ENCODE measurements at places on chromosomes 5 and 9.

GRCh38 chr5:180059326-180059725 is 12.2 kb downstream of the RNF130 start:
- no peak for DNase-seq

DNA sequence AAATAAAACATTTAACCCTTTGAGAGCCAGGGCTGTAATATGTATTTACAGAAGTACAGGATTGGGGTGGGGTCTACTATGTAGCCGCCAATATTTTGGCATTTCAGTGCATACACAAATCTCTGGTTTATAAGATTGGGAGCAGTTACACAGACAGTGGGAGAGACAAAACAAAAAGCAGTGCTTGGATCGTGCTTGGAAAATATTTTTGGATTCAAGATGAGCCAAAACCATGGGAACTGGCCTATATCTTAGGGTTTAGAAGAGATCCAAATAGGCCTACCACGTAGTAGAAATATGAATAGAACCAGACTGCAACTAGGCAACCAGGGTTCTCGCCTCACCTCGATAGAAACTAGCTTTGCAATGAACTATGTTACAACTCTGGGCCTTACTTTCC is 169.6 kb downstream of the SLC12A2 start:
- DNase-seq, result no peak

DNA sequence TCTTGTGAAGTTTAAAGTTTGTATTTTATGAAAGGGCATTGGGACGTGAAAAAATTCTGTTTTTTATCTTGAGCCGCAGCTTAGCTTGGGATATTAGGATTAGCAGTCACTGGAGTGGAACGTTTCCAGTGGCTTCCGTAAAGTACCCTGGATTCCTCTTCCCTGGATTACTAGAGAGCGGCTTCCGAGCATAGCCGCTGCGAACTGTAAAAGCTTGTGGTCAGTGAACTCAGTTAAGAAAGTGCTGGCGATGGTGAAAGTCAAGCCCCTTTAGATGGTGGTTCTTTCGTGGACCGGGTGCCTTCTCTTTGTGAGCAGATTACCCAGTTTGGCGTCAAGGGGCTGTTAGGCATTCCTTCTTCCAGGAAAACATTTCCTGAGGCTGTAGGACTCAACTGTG is 168.1 kb downstream of the KDM4C start:
- no peak for DNase-seq

GRCh38 chr9:71796100-71796767 is 27.9 kb upstream of the CEMIP2 start:
- DNase-seq, result no peak

DNA sequence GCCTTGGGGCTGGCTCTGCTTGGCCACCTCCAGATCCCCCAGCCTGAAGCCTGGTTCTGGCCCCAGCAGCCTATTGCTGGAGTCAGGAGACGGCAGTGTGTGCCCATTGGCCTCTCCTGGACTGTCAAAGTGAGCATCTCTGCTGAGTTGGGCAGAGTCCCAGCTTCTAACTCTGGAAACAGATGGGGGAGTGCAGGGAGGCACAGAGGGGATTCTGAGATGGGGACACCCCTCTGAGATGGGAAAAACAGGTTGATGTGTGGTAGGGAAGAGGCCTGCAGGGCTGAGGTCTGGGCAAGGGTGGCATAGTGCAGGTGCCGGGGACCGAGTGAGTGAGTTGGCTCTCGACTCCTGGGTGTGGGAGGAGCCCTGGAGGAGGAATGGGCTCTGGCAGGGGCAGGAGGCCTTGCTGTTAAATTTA is 27.5 kb downstream of the PHF2 start:
- no peak for DNase-seq

DNA sequence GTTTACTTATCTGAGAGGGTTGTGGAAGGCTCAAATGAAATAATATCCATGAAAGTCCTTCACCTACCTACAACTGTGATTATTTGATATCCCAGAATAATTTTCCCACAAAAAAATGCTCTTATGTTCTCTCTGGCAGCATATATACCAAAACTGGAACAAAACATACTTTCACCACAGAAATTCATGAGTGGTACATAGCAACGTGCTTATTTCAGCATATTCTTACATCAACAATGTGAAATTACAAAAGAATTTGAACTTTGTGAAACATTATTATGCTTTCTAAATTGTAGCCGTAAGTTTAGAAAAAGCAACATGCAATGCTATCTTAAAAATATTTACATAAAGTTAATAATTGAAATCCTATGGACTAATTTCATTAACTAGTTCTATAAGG is 137.1 kb downstream of the GABRB2 start:
- DNase-seq, result no peak

DNA sequence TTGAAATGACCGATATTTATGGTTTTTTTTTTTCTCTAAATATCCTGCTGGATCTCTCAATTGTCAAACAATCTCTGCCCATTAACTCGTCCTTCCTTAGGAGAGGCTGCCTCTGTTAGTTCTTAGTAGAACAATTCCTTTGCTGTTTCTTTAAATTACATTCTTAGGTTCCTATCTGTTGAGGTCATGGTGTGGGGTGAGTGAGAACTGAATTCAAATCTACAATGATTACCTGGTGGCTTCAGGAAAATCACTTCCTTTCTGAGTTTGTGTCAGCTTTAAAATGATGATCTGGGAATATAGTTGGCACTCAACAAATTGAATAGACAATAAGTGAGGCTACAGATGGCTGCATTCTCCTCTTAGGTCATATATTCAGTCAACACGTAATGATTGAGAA is 82.1 kb upstream of the TNFSF8 start:
- no peak for DNase-seq

DNA sequence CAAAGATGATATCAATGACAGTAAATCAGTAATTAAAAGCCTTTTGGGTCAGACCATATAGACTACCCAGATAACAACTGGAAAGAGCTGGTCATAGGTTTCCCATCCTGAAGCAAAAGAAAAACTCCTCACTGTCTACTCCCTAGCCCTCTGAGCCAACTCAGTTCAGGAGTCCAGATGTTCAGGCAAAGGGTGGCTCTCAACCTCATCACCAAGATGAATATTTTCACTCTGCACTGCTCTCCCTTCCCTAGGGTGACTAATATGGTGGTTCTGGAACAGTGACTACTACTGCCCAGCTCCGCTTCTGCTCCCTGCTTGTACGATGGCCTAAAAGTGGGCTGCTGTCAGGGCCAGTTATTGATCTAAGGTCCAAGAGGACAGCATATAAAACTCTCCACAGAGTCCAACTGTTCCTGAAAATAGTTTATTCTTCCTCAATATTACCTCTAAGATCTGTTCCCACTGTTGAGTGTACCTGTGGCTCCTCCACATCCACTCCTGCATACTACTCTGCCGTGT is 263.4 kb upstream of the SLC30A5 start:
- no peak for DNase-seq

- no peak for DNase-seq
Observed at GRCh38 chr5:161001604-161002003, 149.6 kb upstream of the ATP10B start.

- DNase-seq, result no peak
Observed at GRCh38 chr9:75607521-75607920, 283.0 kb upstream of the PCSK5 start.

- no peak for DNase-seq
Observed at GRCh38 chr5:97943036-97943435, 760.0 kb upstream of the RIOK2 start.

DNA sequence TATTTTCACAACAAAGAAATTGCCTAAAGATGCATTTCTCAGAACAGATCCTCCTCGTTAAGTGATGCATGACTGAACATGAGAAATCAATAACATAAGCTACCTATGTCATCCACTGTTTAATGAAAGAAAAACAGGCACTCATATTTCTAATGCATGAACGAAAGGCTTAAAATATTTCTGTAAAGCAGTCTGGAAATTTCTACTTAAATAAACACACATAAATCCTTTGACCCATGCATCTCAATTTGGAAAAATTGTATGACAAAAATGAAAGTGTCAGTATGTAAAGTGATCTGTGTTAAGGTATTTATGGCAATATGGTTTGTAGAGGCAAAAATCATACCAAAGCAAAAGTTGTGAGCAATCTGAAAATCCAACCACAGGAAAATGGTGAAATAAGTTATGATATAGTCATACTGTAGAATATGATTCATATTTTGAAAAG is 399.2 kb upstream of the GRAMD2B start:
- DNase-seq, result no peak

DNA sequence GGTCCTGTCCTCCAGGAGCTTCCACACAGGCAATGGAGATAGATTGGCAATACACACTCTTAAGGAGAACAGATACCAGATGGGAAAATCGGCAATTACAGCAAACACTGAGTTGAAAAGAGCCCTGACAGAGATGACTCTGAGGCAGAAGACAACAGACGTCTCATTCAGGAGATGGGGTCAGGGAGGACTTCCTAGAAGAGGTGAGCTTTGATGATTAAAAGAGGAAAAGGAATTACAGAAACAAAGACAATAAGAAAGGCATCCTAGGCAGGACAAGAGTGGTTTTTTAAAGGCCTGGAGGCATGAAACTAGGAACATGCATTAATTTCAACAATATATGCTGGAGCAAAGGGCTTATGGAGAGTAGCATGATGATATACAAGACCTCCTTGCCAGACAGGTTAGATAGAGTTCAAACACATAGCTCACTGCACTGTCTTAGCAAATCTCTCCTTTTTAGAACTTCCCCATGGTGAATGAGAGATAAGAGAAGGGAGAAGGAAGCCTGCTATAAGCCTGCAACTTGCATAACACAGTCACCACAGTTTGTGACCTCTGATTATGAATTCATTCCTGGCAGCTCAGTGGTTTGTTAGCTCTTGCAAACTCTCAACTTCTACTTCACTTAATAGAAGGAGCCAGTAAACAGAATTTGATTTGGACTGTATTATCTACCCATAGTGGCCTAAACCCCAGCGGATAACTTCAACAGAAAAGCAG is 48.5 kb downstream of the SIL1 start:
- no peak for DNase-seq

GRCh38 chr5:8784692-8785091 is 761.2 kb downstream of the SEMA5A start:
- DNase-seq, result no peak

DNA sequence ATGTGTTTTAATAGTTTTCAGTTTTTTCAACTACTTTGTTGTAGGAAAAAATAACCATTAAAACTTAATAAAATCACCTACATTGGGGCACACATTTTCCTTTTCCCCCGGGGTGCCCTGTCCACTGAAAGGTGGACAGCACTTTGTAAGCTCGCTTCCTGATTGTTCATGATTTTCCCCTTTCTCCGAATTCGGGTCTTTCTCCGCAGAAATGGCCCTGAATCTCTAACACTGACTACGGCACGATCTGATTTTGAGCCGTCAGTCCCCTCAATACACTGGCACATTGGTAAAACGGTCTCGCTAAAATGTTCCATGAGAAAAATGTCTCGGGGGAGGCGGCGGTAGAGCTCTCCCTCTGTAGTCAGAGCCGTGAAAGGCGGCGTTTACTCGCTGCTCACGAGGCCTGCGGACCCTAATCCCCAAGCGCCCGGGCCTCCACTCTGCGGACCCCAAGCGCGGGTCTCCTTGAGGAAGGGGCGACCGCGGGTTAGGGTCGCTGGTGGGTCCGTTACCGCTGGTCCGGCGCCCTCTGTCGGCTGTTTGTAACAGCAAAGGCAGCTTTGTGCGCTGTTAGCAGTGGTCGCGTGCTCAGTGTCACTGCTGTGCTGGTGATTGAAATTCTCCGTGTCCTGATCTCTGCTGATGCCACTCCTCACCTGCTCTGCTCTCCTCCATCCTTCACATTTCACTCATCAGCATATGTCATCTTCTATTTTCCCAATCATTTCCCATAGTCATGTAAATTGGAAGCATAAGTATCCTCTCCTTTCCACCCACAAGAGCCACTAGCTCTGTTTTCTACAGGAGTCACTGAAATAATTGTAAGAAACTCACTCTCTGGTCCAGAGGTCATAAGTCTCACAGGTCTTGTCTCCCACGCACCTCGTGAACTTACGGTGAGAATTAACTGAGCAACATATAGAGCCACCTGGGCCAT is 10.8 kb upstream of the IFNA2 start:
- no peak for DNase-seq

DNA sequence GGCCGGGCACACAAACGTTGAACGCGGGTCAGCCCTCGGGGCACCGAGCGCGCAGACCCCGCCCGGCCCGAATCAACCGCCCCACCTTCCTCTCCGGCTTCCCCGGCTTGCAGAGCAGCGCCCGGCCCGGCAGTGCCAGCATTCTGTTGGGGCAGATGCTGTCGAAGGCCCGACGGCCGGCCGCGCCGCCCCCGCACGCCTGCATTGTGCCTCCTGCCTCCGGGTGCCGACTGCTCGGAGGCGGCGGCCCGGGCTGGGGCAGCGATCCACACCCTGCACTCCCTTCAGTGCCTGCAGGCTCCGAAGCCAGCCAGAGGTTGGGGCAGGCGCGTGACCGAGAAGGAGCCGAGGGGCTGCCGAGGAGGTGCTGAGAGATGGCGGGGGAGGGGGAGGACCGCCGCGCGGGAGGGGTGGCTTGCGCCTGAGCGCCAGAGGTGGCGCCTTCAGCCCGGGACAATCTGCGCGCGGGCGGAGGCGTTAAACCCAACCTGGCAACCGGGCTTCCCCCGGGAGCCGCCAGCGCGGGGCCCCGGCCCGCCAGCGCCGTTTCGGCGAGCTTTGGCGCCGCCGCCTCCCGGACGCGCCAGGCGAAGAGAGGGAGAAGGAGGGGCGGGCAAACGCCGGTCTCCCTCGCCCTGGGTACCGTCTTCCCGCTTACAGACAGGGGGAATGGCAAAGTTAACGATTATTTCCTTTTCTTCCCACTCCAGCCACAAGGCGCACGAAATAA is at the start of gene MCIDAS:
TSS of gene MCIDAS (minus strand) at position 382 of the 730 bp plus-strand sequence. CDS start at position 205, 177 bp downstream.
- no peak for DNase-seq

- no peak for DNase-seq
Observed at GRCh38 chr9:127090341-127090985, 32.0 kb downstream of the ANGPTL2 start.

DNA sequence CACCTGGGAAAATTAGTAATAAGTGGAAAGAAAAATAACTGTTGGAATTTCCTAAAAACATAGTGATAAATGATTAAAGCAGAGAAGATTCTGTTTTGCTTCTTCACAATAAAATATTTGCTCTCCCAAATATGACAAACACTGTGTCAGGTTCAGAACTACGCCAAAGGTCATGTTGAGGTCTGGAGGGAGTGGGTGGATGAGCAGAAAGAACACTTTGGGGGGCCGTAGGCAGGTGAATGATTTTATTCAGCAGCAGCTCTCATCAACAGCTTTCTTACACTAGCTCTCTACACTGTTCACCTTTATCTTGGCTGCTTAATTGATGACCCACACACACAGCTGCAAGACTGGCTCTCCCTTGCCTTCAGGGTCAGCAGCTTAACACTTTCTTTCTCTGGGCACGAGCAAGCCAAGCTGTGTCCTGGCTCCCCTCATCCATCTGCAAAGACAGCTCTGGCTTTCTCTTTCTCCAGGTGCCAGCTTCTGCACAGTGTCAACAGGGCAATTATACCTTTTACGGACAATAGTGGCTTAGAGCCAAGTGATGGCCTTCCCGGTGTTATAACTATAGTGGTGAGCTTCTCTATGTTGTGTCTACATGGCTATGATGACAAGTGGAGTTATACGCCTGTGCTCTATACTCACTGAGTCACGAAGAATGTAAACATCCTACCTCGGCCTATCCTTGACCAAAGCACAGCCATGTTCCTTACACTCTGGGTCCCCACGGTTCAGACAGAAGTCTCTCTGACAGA is 18.9 kb upstream of the GPX8 start:
- DNase-seq, result no peak
